ENCODE measurements at places on chromosomes 7 and 10. TPM values are rescaled to one million over a fixed set of nuclear protein-coding genes. Genes with fewer than 3 reads are reported as not detected.

DNA sequence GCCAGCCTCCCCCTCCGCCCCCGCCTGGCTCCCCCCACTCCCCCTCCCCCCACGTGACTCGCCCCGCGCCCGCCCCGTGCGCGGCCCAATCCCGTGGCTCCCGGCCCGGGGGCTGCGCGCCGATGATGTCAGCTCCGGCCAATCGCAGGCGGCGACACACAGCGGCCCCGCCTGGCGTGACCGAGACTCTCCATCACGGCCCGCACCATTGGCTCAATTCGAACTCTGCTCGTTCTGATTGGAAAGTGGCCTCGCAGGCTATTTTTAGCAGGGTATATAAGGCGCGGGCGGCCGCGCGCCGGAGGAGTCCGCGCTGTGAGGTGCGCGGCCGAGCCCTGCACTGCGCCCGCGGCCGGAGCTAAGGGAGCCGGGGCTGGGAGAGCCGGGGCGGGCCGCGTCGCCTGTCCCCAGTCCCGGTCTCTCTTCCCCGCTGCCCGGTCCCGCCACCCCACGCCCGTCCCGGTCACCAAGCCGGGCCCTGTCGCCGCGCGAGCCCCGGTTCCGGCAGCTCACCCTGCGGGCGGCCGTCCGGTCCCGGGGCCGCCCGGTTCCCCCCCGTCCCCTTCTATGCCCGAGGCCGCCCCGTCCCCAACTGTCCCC, 342 bp upstream of the KLF6 start:
- peak; percentile 97 for DNase-seq

GRCh38 chr10:48926255-48926654, 13.4 kb downstream of the LRRC18 start:
- no peak for DNase-seq

DNA sequence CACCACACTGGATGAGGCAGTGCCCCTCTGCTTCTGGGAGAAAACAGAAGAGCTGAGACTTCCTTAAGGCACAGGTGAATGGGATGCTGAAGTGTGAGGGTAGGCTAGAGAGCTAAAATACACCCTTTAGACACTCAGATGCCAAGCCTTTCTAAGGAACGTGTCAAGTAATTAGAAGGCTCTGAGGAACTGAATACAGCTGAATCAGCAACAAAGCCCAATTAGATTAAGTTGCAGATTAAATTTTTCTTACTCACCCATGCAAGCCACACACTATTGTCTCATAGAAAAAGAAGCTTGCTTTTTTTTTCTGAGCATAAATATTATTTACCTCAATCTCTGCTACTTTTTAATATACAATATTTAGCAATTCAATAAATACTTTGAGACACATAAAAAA, 354.3 kb upstream of the NRG3 start:
- no peak for DNase-seq

Gene H2BK1
- total RNA-seq, result not detected

Gene CCL24
- total RNA-seq, result not detected

Measured in G401 (cell line).